ENCODE measurements at places on chromosomes 12 and 14. TPM values are rescaled to one million over a fixed set of nuclear protein-coding genes. Genes with fewer than 3 reads are reported as not detected.

DNA sequence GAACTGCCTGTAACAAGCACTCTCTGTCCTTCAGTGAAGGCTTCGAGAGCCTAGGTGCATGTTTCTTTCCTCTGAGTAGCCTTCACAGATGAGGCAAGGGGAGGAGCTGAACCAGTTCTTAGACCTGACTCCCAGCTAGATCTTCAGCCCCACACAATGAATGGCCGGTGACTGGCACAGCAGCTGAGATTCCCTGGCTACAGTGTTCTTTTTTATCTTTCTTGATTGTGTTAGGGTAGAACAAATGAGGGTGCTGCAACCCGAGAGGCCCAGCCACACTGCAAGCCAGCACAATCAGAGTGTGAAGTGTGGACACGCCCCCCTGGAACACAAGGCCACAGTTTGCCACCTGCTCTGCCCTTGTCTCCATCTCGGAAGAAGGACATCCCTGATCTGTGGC lies 19.1 kb upstream of the COL2A1 start:
- H3K27ac ChIP-seq: no peak overlapping the region
- H3K27me3 ChIP-seq: peaks cover 10% of the 10 kb centered on the region
- no peaks in the 10 kb centered on the region for H3K4me1 ChIP-seq
- no peaks in the 10 kb centered on the region for H3K36me3 ChIP-seq

DNA sequence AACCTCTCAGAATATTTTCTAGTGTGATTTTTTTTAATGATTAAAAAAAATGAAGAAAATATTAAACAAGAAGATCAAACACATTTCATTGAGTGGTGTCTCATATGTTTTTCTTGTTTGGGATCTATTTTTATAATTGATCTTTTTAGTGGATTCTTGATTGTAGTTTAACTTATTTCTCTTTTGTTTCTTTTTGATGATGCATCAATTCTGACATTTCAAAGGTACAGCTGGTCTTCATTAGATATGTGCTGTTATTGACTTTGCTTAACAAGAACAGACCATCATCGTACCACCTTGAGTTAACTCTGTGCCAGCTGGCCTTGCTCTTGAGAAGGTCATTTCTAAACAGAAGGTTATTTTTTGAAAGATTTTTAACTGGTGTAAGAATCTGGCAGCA lies 45.8 kb upstream of the FGD4 start:
- no peak for DNase-seq
- H3K4me1 ChIP-seq: no peaks in the 10 kb centered on the region
- H3K27me3 ChIP-seq: no peaks in the 10 kb centered on the region

- H3K27ac ChIP-seq: no peak overlapping the region
- no peak overlapping the region for H3K4me3 ChIP-seq
- H3K36me3 ChIP-seq: no peaks in the 10 kb centered on the region
- peaks cover 18% of the 10 kb centered on the region for H3K27me3 ChIP-seq
Measured at GRCh38 chr12:65715961-65716360, 108.3 kb upstream of the HMGA2 start.

GRCh38 chr14:103207388-103208072 lies 84.3 kb downstream of the TNFAIP2 start:
- H3K4me1 ChIP-seq: peaks cover 2% of the 10 kb centered on the region
- no peak overlapping the region for H3K27ac ChIP-seq
- H3K27me3 ChIP-seq: peaks cover 37% of the 10 kb centered on the region

DNA sequence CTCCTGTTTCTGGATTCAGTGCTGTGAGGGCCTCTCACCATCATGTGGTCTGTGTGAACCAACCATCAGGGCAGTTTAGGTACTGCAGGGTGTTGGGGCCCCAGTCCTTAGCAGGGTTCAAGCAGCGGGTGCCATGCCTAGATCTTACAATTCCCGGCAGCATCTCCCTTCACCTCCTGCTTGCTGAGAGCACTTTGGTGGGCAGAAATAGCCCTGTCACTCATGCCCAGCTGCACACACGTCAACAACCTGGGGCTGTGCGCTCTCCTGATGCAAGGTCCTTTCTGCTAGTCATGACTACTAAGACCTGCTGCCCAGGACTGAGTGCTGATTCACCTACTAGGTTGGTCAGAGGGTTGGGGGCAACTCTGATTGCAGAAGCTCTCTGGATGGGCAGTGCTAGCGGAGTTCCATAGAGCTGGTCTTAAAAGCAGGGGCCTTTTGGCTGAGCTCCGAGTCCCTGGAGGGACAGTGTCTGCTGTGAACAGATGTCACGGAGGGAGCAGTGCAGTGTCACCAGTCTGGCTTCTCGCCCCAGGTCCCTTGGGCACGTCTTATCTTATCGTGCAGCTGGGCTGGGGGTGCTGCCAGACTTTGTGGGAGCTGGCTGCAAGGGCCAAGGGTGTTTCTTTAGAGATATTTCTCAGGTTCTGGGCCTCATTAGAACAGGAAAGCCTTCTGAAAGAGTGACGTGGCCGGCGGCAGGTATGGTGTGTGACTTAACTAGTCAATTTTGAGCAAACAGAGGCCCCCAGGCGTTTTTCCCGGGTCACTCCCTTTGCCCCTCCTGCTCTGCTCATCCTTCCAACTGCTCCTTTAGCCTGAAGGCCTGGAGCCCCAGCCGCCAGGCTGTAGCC lies 71.8 kb downstream of the NINJ2 start:
- no peak overlapping the region for H3K4me3 ChIP-seq
- no peaks in the 10 kb centered on the region for H3K36me3 ChIP-seq
- DNase-seq: no peak
- no peaks in the 10 kb centered on the region for H3K4me1 ChIP-seq
- H3K27ac ChIP-seq: no peak overlapping the region
- no peaks in the 10 kb centered on the region for H3K27me3 ChIP-seq

- H3K27ac ChIP-seq: no peak overlapping the region
- peaks cover 5% of the 10 kb centered on the region for H3K27me3 ChIP-seq
- H3K4me1 ChIP-seq: no peaks in the 10 kb centered on the region
- no peak for DNase-seq
- no peak overlapping the region for H3K4me3 ChIP-seq
Measured at GRCh38 chr12:46775796-46776195, 50.0 kb downstream of the SLC38A4 start.

- no peak for DNase-seq
- no peak overlapping the region for H3K4me3 ChIP-seq
- peaks cover 3% of the 10 kb centered on the region for H3K27me3 ChIP-seq
- H3K27ac ChIP-seq: no peak overlapping the region
Measured at GRCh38 chr14:23670481-23670880, 34.3 kb downstream of the DHRS2 start.

- H3K36me3 ChIP-seq: no peaks in the 10 kb centered on the region
- H3K27ac ChIP-seq: no peak overlapping the region
- DNase-seq: no peak
- H3K4me1 ChIP-seq: peaks cover 4% of the 10 kb centered on the region
- H3K4me3 ChIP-seq: no peak overlapping the region
Measured at GRCh38 chr12:88398031-88398430, 182.2 kb downstream of the KITLG start.

DNA sequence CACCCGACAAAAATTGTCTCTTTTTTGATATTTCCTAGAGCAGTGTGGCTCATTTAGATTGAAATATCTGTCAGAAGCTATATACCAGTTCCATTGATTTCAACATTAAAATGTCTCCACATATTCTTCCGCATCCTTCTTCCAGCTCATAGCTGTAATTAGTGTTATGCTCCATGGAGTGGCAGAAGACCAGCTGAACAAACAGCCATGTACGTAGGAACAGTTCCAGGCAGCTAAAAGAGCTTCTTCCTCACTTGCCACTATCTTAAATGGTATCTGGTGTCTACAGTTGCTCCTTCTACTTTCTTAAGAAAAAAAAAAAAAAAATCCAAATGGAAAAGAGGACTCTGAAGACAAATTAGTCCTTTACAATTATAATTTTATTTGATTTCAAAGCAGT lies 848.0 kb downstream of the DIO2 start:
- no peaks in the 10 kb centered on the region for H3K36me3 ChIP-seq
- no peaks in the 10 kb centered on the region for H3K4me1 ChIP-seq
- no peak overlapping the region for H3K27ac ChIP-seq
- no peaks in the 10 kb centered on the region for H3K27me3 ChIP-seq

GRCh38 chr12:25651931-25652330 lies 98.8 kb upstream of the LMNTD1 start:
- H3K4me3 ChIP-seq: no peak overlapping the region
- H3K36me3 ChIP-seq: no peaks in the 10 kb centered on the region
- DNase-seq: no peak
- no peaks in the 10 kb centered on the region for H3K4me1 ChIP-seq
- no peak overlapping the region for H3K27ac ChIP-seq

DNA sequence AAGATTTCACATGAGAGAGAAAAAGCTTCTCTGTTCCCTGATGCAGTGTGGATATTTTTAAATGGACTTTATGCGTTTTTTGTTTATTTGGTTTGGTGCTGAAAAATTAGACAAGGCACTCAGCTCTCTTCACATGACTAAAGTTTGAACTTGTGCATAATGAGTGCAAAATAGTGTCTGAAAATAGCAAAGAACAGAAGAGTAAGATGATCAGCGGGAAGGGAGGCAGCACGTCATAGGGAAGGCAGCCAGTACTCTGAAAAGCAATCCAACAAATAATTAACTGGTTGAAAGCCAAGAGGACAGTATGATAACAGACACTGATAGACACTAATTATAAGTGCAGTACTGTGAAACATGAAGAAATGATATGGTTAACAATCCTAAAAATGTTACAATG lies 46.6 kb upstream of the CDKN3 start:
- H3K27me3 ChIP-seq: peaks cover 18% of the 10 kb centered on the region
- H3K4me3 ChIP-seq: no peak overlapping the region
- H3K4me1 ChIP-seq: no peaks in the 10 kb centered on the region
- no peak for DNase-seq
- H3K27ac ChIP-seq: no peak overlapping the region

TMEM179 gene
- total RNA-seq: not detected

TROAP gene
- 52.6 TPM for total RNA-seq

BHLHE41 gene
- not detected for total RNA-seq

CLEC4D gene
- not detected for total RNA-seq

PRR13 gene
- total RNA-seq: 167 TPM

EML5 gene
- 2.7 TPM for total RNA-seq
